ENCODE measurements at places on chromosomes 13 and 19. TPM values are rescaled to one million over a fixed set of nuclear protein-coding genes. Genes with fewer than 3 reads are reported as not detected.

- no peak for DNase-seq
Observed at GRCh38 chr13:73809561-73809960, 324.6 kb downstream of the KLF12 start.

The SMG9 gene
- 21.5 TPM for total RNA-seq

DNA sequence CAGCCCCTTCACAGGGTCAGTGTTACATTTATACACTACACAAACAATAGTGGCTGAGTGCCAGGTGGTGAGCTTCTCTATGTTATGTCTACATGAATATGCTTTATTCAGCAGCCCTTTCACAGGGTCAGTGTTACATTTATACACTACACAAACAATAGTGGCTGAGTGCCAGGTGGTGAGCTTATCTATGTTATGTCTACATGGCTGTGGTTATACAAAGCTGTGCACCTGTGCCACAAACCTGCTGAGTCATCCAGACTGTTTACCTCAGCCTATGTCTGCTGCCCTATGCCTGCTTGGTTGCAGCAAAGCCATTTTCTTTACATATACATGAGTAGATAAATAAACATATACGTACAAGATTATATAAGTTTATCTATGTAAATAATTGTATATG, 76.5 kb downstream of the ZNF726 start:
- DNase-seq, result no peak

DNA sequence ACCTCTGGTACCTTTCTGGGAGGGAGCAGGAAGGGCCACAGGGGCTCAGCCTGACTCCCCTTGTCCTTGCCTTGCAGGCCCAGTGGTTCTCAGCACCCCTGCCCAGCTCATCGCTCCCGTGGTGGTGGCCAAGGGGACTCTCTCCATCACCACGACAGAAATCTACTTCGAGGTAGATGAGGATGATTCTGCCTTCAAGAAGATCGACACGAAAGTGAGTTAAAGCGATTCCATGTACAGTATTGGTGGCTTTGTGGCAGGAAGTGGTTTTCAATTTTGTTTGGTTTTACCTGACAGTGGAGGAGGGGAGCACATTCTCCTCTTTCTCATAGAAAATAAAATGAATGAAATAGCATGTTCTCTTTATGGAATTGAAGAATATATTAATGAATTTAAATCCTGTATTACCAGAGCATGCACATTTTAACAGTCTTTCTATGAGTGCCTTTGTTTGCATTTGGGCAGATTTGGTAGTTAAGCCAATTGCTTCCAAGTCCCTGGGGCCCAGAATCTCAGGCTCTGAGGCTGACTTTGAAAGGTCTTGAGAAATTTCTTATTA, 4.1 kb downstream of the MAB21L1 start:
- no peak for DNase-seq

The FGF14 gene
- 0.19 TPM for total RNA-seq

- no peak for DNase-seq
Observed at GRCh38 chr19:10087296-10088061, 1.4 kb downstream of the SHFL start.

The GPR12 gene
- 3.9 TPM for total RNA-seq

GRCh38 chr13:76730220-76730619, 156.0 kb downstream of the KCTD12 start:
- no peak for DNase-seq

The SPINT2 gene
- total RNA-seq, result 359 TPM

DNA sequence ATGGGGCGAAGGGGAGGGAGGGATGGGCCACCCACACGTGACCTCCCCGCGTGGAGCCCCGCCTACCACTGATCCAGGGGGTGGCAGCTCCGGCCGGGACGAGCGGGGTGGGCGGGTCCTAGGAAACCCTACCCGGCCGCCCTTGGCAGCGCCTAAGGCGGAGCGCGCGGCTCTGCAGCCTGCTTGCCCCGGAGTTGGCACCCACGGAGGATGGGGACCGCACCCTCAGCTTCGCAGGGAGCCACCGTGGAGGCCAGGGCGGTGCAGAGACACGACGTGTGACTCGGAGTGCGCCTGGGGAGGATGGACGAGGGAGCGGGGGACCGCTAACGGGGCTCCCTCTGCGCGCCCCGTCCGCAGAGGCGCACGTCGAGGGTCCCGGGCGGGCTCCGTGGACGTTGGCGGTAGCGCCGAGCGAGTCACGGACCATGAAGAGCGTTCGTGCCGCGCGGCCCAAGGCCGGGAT, at the start of gene RGS9BP:
TSS of gene RGS9BP (plus strand) at position 129 of the 466 bp plus-strand sequence. CDS start 416 bp downstream, outside the sequence.
- peak; percentile 92 for DNase-seq

The ZNF99 gene
- total RNA-seq, result not detected

DNA sequence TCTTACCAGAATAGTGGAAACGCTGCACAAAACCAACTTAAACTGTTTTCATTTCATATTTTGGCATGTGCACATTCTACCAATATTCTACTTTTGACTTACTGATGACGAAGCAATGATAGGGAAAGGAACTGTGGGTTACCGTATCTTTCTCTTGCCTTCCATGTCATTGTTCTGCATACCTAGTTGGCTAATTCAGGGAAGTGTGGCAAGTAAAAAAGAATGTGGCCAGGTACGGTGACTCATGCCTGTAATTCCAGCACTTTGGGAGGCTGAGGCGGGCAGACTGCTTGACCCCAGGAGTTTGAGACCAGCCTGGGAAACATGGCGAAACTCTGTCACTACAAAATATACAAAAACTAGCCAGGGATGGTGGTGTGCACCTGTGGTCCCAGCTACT, 108.2 kb downstream of the SIPA1L3 start:
- no peak for DNase-seq

- no peak for DNase-seq
Observed at GRCh38 chr13:92097337-92097903, 699.0 kb downstream of the GPC5 start.

GRCh38 chr19:48874303-48875135, 2.3 kb downstream of the PPP1R15A start:
- DNase-seq, result peak; percentile 82
